NCI-H1417 treated with DMSO at 0.1 percent for 48 hours (cell line): ENCODE measurements at places on chromosomes 6 and 20.

GRCh38 chr6:29624520-29624961, 8.4 kb downstream of the GABBR1 start:
- no peak for DNase-seq

- DNase-seq, result no peak
Observed at GRCh38 chr20:54364919-54365318, 110.5 kb upstream of the DOK5 start.

- no peak for DNase-seq
Observed at GRCh38 chr6:64085126-64085525, 449.5 kb downstream of the PHF3 start.

DNA sequence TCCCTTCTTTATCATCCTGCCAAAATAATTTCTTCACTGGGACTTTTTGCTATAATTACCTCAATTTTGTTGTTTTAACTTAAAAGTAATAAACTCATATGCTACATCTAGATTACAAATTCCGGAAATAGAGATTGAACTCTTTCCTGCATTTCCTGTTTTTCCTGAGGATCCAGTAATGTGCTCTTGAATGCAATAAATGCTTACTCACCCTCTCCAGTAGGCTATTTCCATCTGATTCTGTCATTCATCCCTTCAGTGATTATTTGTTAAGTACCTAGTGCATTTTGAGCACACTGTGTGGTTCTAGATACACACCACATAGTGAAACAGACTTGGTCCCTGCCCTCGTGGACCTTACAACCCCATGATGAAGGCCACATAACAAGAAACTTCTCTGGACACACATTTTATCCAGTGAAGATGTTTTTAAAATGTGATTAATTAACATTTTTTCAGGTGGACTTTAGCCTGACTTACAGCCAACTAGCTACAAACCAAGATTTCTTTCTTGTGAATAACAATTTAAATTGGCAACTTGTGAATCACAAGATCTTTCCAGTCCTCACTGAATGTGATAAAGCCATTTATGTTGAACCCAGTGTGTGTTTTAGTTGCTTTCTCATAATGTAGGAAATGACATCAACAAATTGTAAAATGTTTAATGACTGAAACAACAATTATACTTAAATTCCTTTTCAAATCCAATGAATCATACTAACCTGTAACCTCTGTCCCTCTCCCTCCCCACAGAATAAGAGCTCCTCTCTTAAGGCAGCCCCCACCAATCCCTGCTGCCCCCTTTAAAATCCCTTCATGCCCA, 272.3 kb downstream of the KHDC1L start:
- DNase-seq, result no peak

- DNase-seq, result no peak
Observed at GRCh38 chr6:14399635-14400034, 282.1 kb downstream of the CD83 start.

- no peak for DNase-seq
Observed at GRCh38 chr6:47159763-47160162, 117.6 kb upstream of the ADGRF1 start.
